ENCODE measurements at places on chromosomes 1 and 21. TPM values are rescaled to one million over a fixed set of nuclear protein-coding genes. Genes with fewer than 3 reads are reported as not detected.

DNA sequence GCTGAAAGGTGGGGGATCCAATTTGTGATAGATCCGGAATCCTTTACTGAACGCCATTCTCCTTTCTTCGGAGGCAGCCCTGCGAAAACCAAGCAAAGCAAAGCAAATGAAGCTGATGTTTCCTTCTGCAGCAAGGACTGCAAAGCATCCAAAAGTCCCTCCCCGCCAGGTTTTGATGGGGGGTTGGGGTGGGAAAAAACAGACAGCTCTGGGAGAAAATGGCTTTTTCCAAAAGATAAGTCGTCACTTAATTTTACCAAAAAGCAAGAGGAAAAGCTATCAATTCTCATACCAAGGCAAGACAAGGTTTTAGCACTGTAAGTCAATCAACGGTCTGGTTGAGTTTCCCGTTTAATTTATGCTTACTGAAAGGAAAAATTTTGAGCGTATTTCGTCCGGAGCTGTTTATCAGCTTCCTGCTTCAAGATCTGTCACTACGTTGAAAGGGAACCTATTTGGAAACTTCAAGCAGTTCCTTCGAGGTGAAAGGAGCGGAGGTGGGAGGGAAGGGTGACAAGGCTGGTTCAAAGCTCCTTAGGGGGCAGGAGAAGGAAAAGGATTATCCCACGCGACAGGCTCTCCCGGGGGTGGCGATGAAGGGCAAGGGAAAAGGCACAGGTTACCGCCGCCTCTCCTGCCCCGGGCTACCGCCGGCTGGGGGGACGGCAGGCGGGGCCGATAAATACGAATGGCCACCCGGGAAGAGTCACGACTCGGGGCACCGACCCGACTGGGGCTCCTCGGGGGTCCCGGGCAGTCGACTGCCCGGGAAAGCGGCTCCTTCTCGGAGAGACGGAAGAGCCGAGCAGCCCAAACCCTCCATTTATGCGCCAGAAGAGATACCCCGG lies 750 bp downstream of the SYNJ1 start:
- peak overlapping the region; percentile 68 for H3K4me3 ChIP-seq
- H3K36me3 ChIP-seq: no peaks in the 10 kb centered on the region
- no peaks in the 10 kb centered on the region for H3K27me3 ChIP-seq
- peak; percentile 13 for DNase-seq
- H3K4me1 ChIP-seq: no peaks in the 10 kb centered on the region

GRCh38 chr1:218718206-218718605 lies 373.1 kb downstream of the TGFB2 start:
- no peak overlapping the region for H3K27ac ChIP-seq
- H3K36me3 ChIP-seq: no peaks in the 10 kb centered on the region
- H3K4me1 ChIP-seq: no peaks in the 10 kb centered on the region
- H3K27me3 ChIP-seq: no peaks in the 10 kb centered on the region
- no peak overlapping the region for H3K4me3 ChIP-seq
- DNase-seq: no peak

- no peaks in the 10 kb centered on the region for H3K36me3 ChIP-seq
- H3K27ac ChIP-seq: no peak overlapping the region
- no peaks in the 10 kb centered on the region for H3K4me1 ChIP-seq
- no peak for DNase-seq
- no peak overlapping the region for H3K4me3 ChIP-seq
These were observed 83.5 kb upstream of the ADGRL2 start for GRCh38 chr1:81717230-81717629.

- no peak within 1 kb of the TSS for H3K27ac ChIP-seq
- H3K36me3 ChIP-seq: no peaks in the 10 kb centered on the region
- no peak for DNase-seq
- H3K4me3 ChIP-seq: no peak within 1 kb of the TSS
- no peaks in the 10 kb centered on the region for H3K27me3 ChIP-seq
These were observed at the start of gene SLFNL1 for GRCh38 chr1:41021526-41022308. Gene SLFNL1 (minus strand): TSS chr1:41021725. CDS start chr1:41020660, 1,065 bp downstream.

DNA sequence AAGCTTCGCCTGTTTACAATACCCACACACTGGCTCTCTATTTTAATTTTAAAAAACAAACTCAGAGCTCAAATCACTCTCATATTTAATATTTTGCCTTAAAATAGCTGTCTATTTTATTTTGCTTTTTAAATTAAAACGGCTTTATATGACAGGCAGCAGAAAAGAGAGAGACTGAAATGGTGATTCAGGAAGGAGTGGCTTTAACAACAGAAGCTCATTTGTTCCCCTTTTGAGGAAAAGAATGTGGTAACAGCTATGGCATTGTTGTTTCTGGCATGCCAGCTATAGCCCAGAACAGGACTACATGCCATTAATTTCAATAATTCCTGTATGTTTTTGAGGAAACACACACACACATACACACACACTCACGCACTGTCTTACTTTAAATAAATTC lies 234.2 kb upstream of the PTBP2 start:
- no peak overlapping the region for H3K4me3 ChIP-seq
- no peaks in the 10 kb centered on the region for H3K36me3 ChIP-seq
- no peaks in the 10 kb centered on the region for H3K27me3 ChIP-seq
- no peaks in the 10 kb centered on the region for H3K4me1 ChIP-seq
- no peak for DNase-seq

GRCh38 chr1:116794371-116794770 lies 40.1 kb downstream of the CD2 start:
- no peak overlapping the region for H3K27ac ChIP-seq
- H3K36me3 ChIP-seq: no peaks in the 10 kb centered on the region
- no peaks in the 10 kb centered on the region for H3K4me1 ChIP-seq
- no peaks in the 10 kb centered on the region for H3K27me3 ChIP-seq

DNA sequence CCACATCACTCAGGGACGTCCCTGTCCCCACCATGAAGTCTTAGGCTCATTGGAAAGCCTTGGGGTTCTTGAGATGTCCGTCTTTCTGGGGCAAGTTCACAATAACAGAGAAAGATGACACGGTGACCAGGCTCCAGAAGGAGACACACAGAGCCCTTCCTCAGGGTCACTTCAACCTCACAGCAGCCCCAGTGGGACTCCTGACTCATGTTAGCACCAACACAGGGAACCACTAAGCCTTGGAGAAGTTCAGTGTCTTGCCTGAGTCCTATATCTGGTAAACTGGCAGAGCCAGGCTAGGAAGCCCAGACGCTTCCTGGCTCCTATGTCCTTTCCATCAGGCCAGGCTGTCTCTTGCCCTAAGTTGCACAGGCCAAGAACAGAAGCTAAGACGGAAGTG lies 199.1 kb downstream of the HIVEP3 start:
- H3K4me3 ChIP-seq: no peak overlapping the region
- no peaks in the 10 kb centered on the region for H3K4me1 ChIP-seq
- H3K27me3 ChIP-seq: no peaks in the 10 kb centered on the region

DNA sequence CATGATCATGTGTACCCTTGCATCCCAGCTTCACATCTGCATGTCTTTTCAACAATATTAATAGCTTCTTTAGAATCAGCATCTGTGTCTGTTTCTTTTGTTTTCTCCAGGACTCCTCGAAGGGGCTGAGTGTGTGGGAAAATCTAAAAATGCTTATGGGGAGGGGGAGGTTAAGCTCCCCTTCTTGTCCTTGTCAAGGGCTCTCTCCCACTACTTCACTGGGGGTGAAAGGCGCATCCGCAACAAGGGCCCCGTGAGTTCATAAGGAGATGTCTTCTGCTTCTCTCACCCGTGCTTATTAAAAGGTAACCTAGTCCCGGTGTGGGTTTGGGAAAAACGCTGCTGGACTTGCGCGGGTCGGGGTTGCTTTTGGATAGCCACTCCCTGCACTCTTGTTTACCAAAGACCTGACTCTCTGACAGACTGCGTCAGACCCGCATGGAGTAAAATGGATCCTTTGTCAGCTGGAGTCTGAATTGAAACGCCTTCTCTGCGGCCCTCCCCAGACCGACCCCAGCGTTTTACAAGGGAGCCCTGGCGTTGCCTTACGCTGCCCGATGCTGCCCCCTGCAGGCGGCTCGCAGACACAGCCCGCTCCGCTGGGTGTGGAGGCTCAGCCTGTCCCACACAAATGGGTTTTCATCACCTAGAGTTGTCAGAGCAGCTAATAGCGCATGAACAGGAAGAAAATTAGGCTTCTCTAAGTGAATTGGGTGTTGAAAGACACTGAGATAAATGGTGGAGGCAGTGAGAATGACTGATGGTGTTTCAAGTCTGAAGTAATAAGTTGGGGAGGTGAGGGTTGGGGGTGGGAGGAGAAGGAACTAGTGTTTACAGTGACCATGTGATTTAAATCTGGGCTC lies 53.8 kb downstream of the IER5 start:
- no peaks in the 10 kb centered on the region for H3K27me3 ChIP-seq
- no peak overlapping the region for H3K27ac ChIP-seq
- no peaks in the 10 kb centered on the region for H3K36me3 ChIP-seq
- DNase-seq: peak; percentile 70

GRCh38 chr1:1273209-1273511 lies 494 bp downstream of the UBE2J2 start:
- H3K27me3 ChIP-seq: no peaks in the 10 kb centered on the region
- H3K4me3 ChIP-seq: peak overlapping the region; percentile 99
- no peaks in the 10 kb centered on the region for H3K36me3 ChIP-seq
- peak overlapping the region; percentile 75 for H3K27ac ChIP-seq
- DNase-seq: no peak
- H3K4me1 ChIP-seq: peaks cover 22% of the 10 kb centered on the region

DNA sequence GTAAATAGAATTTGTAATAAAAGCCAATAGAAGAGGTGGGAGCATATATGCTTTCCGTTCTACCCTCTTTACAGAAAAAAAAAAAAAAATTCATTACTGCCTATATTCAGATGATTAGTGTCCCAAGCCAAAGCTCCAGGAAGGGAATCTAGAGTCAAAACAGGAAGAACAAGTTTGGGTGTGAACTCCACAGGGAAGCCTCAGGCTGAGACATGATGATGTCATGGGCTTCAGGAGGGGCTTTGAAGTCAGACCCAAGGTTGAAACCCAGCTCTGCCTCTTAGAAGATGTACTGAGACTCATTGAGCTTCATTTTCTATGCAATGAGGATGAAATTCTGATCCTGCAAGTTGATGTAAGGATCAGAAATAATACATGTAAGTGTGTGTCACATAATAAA lies 250.0 kb upstream of the ADGRL2 start:
- no peak overlapping the region for H3K27ac ChIP-seq
- H3K36me3 ChIP-seq: no peaks in the 10 kb centered on the region
- H3K4me3 ChIP-seq: no peak overlapping the region
- no peak for DNase-seq

- DNase-seq: no peak
- no peaks in the 10 kb centered on the region for H3K27me3 ChIP-seq
- no peaks in the 10 kb centered on the region for H3K36me3 ChIP-seq
- H3K4me3 ChIP-seq: no peak overlapping the region
- peak overlapping the region; percentile 27 for H3K27ac ChIP-seq
These were observed 9.0 kb downstream of the ITPKB start for GRCh38 chr1:226730071-226730470.

DNA sequence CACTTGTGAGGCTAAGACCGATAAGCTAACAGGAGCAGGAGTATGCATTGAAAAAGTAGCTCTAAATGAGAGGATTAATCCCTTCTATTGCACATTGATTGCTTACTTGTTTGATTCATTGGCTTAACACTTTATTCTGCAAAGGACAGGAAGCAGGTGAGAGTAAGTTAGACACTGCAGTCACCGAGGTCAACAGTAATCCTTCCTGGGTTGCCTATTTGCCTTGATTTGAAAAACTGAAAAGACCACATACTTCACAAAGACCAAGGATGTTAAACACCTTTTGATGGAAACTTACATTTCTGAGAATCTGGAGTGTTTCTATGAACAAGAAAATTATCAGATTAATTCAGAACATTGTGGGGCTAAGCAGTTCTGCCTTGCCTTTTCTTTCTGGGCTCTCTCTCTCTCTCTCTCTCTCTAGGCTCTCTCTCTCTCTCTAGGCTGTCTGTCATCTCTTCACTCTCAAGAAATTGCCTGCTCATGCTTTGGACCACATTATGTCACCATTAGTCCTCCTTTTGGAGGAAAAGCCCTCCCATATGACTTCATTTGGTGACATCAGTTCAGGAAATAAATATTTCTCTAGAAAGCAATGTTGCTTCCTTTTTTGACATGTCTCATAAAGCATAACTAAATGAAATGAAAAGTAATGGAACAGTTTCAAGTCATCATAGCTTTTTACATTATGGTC lies 103.8 kb downstream of the TNFSF18 start:
- H3K4me1 ChIP-seq: no peaks in the 10 kb centered on the region
- H3K36me3 ChIP-seq: no peaks in the 10 kb centered on the region
- no peak for DNase-seq
- no peaks in the 10 kb centered on the region for H3K27me3 ChIP-seq
- no peak overlapping the region for H3K4me3 ChIP-seq

GRCh38 chr1:2115702-2116341 lies 65.6 kb downstream of the PRKCZ start:
- no peak overlapping the region for H3K27ac ChIP-seq
- no peaks in the 10 kb centered on the region for H3K4me1 ChIP-seq
- no peak overlapping the region for H3K4me3 ChIP-seq
- DNase-seq: no peak
- H3K27me3 ChIP-seq: no peaks in the 10 kb centered on the region

- no peaks in the 10 kb centered on the region for H3K36me3 ChIP-seq
- no peak for DNase-seq
- H3K27ac ChIP-seq: no peak overlapping the region
- no peaks in the 10 kb centered on the region for H3K27me3 ChIP-seq
- H3K4me3 ChIP-seq: no peak overlapping the region
- peaks cover 10% of the 10 kb centered on the region for H3K4me1 ChIP-seq
These were observed 6.5 kb upstream of the HAPLN2 start for GRCh38 chr1:156612666-156613065.

GRCh38 chr1:43275826-43276620 lies 6.2 kb downstream of the TMEM125 start:
- no peak overlapping the region for H3K27ac ChIP-seq
- no peak overlapping the region for H3K4me3 ChIP-seq
- DNase-seq: no peak
- no peaks in the 10 kb centered on the region for H3K4me1 ChIP-seq

- no peaks in the 10 kb centered on the region for H3K27me3 ChIP-seq
- no peak for DNase-seq
- peaks cover 4% of the 10 kb centered on the region for H3K4me1 ChIP-seq
- H3K36me3 ChIP-seq: no peaks in the 10 kb centered on the region
- H3K4me3 ChIP-seq: no peak overlapping the region
These were observed 39.4 kb downstream of the FHAD1 start for GRCh38 chr1:15286452-15286851.

- no peaks in the 10 kb centered on the region for H3K27me3 ChIP-seq
- no peak for DNase-seq
- no peak overlapping the region for H3K27ac ChIP-seq
These were observed 75.8 kb upstream of the ZRANB2 start for GRCh38 chr1:71156590-71156989.

DNA sequence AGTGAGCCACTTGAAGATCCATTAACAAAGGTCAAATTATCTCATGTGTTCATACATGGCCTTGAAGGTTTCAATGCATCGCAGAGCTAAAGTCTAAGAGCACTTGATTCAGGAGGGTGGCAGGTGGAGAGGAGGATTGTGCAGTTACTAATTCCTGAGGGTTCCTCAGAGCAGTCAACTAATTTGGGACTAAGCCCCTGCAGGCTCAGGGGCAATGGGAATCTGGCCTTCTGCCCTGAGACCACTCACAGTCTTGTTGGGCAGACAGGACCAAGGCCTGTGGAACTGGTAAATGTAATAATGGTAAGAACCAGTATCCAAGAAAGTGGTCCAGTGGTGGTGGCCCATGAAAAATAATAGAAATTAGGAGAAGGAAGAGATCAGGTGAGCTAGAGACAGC lies 127.4 kb upstream of the HMGB4 start:
- H3K27ac ChIP-seq: no peak overlapping the region
- no peaks in the 10 kb centered on the region for H3K27me3 ChIP-seq
- no peaks in the 10 kb centered on the region for H3K36me3 ChIP-seq

MYOC gene
- total RNA-seq: 3.7 TPM

ANKRD34A gene
- 2.4 TPM for total RNA-seq

PPIE gene
- total RNA-seq: 60.2 TPM

GBP7 gene
- not detected for total RNA-seq

C1orf185 gene
- total RNA-seq: not detected

SETSIP gene
- not detected for total RNA-seq

LAPTM5 gene
- total RNA-seq: 14.9 TPM
